ENCODE measurements at places on chromosomes 11 and 22. TPM values are rescaled to one million over a fixed set of nuclear protein-coding genes. Genes with fewer than 3 reads are reported as not detected.

KDM4E gene
- not detected for total RNA-seq

OR52N4 gene
- 0.52 TPM for total RNA-seq

GAL3ST1 gene
- not detected for total RNA-seq

POLD3 gene
- 46.7 TPM for total RNA-seq

FOLR1 gene
- not detected for total RNA-seq

CACNA1I gene
- total RNA-seq, result 4.0 TPM

PATE2 gene
- total RNA-seq, result not detected

CARD16 gene
- total RNA-seq, result 65.3 TPM

PNPLA5 gene
- not detected for total RNA-seq

CCDC188 gene
- 0.59 TPM for total RNA-seq

CDKN1C gene
- total RNA-seq, result 0.39 TPM

CPT1A gene
- total RNA-seq, result 57.4 TPM

BCO2 gene
- total RNA-seq, result 1.4 TPM

GAL3ST3 gene
- total RNA-seq, result not detected

RBFOX2 gene
- total RNA-seq, result 1.0 TPM

PARVG gene
- 164 TPM for total RNA-seq

POU2AF1 gene
- 3.3 TPM for total RNA-seq

TMEM132A gene
- total RNA-seq, result 0.30 TPM

CDON gene
- total RNA-seq, result 2.6 TPM

CCDC87 gene
- 0.07 TPM for total RNA-seq

SCUBE2 gene
- 0.23 TPM for total RNA-seq

CEP126 gene
- total RNA-seq, result 1.2 TPM

MTMR2 gene
- 20.1 TPM for total RNA-seq

POGLUT3 gene
- total RNA-seq, result 16.4 TPM

SAA1 gene
- not detected for total RNA-seq

MIAT gene
- total RNA-seq, result 50.1 TPM

POU2F3 gene
- not detected for total RNA-seq

MAPK8IP2 gene
- total RNA-seq, result 0.25 TPM

DERL3 gene
- 15.0 TPM for total RNA-seq

RIMBP3B gene
- 0.11 TPM for total RNA-seq

SUSD2 gene
- 0.59 TPM for total RNA-seq

RFPL2 gene
- 0.09 TPM for total RNA-seq

TXNRD2 gene
- 21.7 TPM for total RNA-seq

HTR3B gene
- total RNA-seq, result not detected

GGTLC3 gene
- total RNA-seq, result not detected

ACAD8 gene
- total RNA-seq, result 25.9 TPM

PRAME gene
- not detected for total RNA-seq

EED gene
- total RNA-seq, result 59.1 TPM

SCN2B gene
- not detected for total RNA-seq

SYCE3 gene
- not detected for total RNA-seq

TMPRSS5 gene
- 0.66 TPM for total RNA-seq

NECTIN1 gene
- 2.6 TPM for total RNA-seq

IL18 gene
- 1.4 TPM for total RNA-seq

CRACR2B gene
- 8.0 TPM for total RNA-seq

All from T-helper 2 cell treated with Interferon-gamma antibody and Interleukin-4, amounts not matched to agents 100 ng/mL and 5 ng/mL, for 36 hours (primary cell).